ENCODE measurements at places on chromosomes 2 and 18.

DNA sequence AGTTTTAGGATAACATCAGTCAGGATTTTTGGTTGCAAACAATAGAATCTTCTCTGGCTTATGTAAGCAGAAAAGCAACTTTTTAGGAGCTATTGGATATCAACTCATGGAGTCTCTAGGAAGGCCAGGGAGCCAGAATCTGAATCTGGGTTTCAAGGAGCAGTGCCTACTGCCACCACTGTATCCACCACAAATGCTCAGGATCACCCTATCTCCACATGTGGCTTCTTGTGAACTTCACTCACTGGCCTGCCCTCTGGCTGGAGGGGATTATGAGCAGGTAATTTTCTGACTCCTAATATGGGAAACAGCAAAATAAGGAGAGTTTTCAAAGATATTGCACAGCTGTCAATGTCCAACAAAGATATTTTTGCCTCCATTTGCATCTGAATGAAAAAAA is 142.9 kb downstream of the PKP4 start:
- DNase-seq: no peak

GRCh38 chr18:74337155-74337911 is 21.7 kb downstream of the C18orf63 start:
- no peak for DNase-seq

DNA sequence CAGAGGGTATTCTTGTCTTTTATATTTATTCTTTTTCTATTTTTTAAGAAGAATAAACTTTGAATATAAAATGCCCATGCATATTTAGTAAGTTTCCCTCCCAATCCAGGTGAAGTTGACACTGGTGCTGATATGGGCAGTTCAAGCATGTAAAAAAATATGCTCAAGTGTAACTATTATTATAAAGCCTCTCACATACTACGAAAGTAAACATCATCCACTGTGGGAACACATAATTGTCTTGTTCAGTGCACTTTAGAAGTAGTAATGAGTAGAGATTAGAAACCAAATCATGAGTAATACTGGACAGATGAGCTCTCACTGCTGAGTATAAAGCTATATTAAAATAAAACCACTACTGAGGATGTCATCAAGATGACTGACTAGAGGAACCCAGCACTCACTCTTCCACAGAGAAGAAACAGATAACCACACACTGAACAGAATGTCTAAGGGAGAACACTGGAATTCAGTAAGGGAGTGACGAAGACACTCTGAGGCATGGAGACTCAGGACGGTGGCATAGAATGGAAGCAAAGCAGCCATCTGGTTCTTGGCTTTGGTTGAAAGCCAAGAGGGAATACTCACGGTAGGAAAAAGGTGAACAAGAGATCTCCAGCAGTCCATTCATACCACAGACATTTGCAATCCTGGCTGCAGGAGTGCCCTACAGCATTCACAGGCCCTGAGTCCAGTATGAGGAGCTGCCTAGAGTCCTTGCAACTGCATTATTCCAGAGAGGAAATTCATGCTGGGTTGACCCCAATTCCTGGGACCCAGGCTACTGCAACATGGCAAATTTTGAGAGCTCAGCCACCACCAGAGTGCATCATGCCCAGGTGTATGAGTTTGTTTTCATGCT is 9.5 kb upstream of the FAM110C start:
- no peak for DNase-seq

DNA sequence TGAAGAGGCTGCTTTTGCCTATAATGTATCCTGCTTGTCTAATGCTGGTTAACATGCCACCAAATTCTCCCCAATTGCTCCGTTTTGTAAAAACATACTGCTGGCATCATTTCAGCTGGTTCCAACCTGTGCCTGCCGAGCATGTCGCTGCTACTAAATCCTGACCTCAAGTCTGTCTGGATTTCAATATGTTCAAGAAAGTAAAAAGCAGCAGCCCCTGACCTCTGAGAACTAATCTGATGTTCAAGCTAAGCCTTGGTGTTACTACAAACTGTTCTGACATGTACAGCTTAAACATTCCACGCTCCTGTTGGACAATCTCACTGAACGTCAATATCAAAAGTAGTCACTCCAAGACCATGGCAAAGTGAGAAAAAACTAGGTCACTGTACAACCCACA is 46.3 kb downstream of the SFT2D3 start:
- DNase-seq: no peak

- no peak for DNase-seq
Measured at GRCh38 chr2:19292007-19292406, 66.4 kb downstream of the OSR1 start.

DNA sequence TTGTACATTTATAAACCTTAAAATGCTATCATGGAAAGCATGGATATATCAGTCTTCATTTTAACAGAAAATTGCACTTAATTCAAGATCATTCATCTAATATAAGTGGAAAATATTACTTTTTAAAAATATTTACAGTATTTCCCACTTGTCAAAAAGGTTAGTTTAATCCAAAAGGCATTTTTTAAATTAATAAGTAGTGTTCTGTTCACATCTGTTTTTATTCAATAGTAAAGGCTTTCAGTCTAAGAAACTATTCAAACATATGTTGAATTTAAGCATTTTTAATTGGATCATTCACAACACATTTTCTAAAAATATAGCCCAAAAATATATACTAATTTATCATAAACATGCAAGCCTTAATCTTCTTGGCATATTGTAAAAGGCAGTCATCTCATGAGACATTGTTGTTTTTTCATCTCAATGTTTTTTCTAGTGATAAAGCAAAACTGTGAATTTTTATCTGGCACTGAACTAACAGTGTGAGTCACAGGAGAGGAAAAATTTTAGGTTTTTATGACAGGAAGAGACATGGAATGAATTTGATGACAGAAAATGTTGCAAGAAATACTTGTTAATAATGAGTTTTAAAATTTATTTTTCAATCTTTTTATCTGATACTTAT is 1642.5 kb upstream of the TMEFF2 start:
- no peak for DNase-seq

DNA sequence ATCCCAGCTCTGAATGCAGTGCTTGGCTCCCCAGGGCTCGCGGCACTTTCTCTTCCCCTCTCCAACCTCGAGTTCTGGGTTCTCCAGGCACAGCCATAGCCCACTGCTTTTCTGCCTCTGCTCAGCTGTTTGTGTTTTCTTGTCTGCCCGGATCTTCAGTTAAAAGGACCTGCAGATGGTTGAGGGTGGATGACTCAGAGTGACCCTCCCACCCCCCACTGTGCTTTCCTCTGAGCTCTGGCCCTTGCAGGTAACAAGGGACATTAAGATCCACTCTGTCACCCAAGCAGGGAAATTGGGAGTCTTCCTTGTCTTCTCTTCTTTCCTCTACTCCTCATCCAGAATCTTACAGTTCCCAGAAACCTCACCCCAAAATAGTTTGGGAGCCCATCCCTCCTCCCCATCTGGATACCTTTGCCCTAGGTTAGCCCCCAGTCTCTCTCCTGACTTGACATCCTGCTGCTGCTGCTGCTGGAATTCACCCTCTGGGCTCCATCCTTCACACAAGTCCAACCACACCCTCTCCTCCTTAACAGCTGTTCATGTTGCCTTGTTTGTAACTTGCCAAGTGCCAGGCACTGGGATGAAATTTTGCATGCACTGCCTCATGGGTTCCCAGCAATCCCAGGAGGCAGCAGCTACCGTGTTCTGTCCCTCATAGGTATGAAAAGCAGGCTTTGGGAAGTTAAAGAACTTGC is 157.9 kb upstream of the TTC39C start:
- DNase-seq: no peak

DNA sequence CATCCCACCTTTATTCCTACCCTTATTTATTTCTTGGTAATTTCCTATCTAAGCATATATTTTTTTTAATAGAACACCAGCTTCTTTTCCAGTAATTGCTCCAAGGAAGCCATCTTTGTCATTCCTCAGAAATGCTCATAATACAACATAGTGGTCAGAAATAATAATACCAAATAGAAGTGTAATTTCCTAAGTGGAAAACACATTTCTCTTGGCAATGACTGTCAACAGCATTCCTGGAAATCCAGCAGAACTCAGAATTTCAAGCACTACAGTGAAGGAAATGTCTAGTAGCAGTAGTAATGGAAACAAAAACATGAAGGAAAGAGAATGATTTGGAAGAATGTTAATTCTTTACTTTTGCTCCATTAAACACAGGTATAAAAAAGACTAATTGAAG is 56.6 kb downstream of the GDF7 start:
- DNase-seq: no peak

- DNase-seq: no peak
Measured at GRCh38 chr2:215843579-215843978, 169.8 kb downstream of the MREG start.

- no peak for DNase-seq
Measured at GRCh38 chr2:128314348-128315121, 4.1 kb downstream of the HS6ST1 start.

- no peak for DNase-seq
Measured at GRCh38 chr2:194706179-194706578, 950.8 kb upstream of the SLC39A10 start.

DNA sequence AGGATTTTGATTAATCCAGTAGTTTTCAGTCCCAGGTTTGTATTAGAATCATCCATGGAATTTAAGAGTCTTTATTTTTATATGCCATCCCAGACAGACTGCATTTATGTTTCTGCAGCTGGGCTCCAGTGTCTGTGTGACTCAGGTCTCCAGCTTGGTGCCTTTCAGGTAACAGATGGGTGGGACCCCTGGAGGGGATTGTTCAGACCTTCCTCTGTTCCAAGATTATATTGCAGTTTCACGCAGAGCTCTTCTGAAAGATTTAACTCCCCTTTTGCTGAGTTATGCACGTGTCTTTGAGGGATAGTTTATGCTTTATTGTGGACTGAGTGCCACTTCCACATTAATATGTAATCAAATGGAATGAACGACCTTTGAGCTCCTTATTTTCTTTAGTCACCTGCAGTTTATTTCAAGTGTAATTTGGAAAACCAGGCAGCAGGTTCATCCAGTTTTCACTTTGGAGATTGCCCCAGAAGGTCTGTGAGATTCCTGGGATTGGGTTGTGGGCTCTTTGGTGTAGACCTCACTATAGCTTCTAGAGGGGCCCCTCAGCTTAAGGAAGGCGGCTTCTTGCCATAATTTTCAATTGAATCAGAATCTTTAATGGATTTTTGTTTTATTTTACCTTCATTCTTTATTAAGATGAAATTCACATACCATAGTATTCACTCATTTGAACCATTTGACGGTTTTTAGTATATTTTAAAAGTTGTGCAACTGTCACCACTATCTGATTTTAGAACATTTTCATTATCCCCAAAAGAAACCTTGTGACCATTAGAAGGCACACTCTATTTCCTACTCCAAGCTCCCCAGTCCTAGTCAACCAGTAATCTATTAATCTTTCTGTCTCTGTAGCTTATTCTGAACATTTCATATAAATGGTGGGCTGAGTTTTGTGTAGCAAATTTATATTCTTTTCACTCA is 135.0 kb downstream of the WDSUB1 start:
- no peak for DNase-seq

DNA sequence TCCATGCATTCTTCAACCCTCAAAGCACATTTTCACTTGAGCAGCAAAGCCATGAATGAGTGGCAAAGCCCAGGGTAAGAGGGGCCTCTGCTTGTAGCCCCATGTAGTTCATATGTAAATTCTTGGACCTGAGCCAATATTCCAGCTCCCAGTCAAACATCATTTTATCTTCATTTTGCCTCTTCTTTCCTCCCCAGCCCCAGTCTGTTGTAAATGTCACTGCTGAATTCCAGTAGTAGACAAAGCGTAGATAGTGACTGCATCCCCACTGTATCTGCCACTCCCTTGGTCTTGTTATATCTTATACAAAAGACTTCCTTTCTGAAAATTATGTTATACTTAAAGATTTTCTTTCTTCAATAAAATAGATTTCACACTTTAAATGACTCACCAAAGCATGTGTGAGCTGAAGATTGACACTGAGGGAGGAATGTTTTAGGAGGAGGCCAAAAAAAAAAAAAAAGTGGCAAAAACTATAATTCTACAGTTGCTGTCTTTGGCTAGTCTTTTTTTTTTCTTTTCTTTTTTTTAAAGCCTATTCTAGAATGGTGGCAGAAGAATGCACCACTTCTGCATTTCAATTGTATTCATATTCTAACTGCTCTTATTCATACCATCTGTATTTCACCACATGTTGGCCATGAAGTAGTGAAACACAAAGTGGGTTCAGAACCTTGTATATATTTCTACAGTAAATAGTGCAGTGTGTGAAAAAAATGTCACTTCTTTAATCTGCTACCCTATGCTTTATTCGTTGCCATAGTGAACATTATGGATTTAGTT is 306.1 kb downstream of the CPS1 start:
- DNase-seq: no peak

- no peak for DNase-seq
Measured at GRCh38 chr2:161243312-161243711, 64.9 kb upstream of the PSMD14 start.

- DNase-seq: no peak
Measured at GRCh38 chr18:3213300-3214059, 6.3 kb downstream of the MYOM1 start.

DNA sequence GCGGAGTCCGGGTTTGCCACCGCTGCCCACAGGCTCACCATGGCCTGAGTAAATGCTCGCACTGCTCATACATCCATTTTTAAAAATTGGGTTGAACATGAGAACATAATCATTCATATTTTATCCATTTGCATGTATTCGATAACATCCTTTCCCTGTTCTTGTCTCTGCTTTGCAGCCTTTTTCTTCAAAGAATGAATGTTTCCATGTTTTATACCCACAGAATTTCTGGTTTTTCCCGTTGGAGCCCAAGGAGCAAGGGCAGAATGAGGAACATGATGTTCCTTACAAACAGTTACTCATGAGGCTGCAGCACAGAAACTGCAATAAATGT is 146.5 kb downstream of the CCDC74A start:
- DNase-seq: no peak

DNA sequence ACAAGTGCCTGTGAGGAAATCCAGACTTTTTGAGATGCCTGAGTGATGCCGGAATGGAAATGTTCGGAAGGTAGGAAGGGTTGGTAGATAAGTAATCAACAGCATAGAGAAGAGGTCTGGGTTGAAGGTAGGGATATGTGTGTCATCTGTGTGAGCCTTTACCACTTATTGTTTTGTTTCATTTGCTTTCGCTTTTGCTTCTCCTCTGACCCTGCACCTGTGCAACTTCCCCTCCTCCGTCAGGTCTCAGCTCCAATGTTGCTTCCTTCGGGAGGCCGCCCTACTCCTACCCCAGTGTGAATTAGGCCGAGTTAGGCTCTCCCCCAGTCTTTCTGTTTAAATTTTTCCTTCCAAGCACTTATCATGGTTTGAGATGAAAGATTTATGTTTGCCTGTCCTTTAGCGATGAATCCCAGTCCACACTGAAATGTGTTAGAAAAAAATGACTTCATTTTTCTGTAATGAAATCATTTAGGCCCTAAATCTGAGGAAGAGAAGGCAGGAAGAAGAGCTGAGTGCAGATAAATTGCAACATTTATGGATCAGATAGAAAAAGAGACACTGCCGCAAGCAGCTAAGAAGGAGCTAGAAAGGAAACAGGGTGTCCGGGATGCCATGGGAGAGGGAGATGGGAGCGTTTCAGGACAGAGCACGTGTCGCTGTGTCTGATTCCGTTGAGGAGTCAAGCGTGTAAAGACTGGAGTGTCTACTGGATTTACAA is 139.6 kb upstream of the PELI1 start:
- no peak for DNase-seq

- peak; percentile 53 for DNase-seq
Measured at GRCh38 chr2:37344453-37345361, at the start of gene QPCT. Gene QPCT, plus strand, starts transcription at chr2:37344630. Its CDS starts 102 bp downstream, at chr2:37344732.

Data from activated CD4-positive, alpha-beta T cell treated with anti-CD3 and anti-CD28 coated beads, Interleukin-2, amount 50 U/mL, for 4 hours (primary cell).